ENCODE measurements at places on chromosomes 1 and 21.

GRCh38 chr1:197017558-197018146 is 40.3 kb downstream of the CFHR5 start:
- DNase-seq, result no peak

- DNase-seq, result no peak
Measured at GRCh38 chr1:242245255-242245654, 246.4 kb upstream of the MAP1LC3C start.

GRCh38 chr21:21231913-21232312 is 233.7 kb downstream of the NCAM2 start:
- DNase-seq, result no peak

GRCh38 chr1:11571906-11572616 is 82.2 kb downstream of the FBXO2 start:
- peak; percentile 23 for DNase-seq

DNA sequence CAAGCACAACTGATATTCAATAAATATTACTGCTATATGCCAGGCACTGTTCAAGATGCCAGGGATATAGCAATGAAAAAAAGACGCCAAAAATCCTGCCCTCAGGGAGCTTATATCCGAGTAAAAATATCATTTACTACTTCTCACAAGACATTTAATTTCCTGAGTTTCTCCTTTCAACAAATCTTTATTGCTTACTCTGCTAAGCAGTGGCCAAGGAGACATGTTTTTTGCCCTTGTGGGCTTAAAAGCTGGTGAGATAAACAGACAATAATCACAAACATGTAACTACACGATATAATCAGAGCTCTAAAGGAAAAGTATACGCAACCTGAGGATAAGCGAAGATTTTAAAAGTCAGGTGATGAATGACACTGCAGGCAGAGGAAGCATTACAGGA is 19.5 kb downstream of the TGFBR3 start:
- no peak for DNase-seq

DNA sequence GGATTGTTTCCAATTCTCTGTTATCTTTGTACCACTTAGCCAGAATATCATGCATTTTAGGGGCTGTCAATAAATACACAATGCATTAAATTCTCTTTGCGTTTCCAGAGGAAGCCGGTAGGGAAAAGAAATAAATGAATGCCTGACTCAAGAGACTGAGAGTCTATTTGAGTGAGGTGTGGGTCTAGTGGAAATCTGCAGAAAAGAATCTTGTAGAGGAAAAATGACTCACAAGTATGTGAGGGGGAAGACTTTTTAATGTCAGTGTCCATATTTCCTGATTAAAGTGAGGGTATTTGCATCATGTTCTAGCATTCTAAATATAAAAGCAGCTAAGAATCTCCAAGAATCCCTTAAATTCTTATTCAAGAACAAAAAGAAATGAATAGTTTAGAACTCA is 271.1 kb downstream of the PTPRC start:
- no peak for DNase-seq

- DNase-seq, result no peak
Measured at GRCh38 chr1:201456499-201457309, 12.3 kb downstream of the PHLDA3 start.

DNA sequence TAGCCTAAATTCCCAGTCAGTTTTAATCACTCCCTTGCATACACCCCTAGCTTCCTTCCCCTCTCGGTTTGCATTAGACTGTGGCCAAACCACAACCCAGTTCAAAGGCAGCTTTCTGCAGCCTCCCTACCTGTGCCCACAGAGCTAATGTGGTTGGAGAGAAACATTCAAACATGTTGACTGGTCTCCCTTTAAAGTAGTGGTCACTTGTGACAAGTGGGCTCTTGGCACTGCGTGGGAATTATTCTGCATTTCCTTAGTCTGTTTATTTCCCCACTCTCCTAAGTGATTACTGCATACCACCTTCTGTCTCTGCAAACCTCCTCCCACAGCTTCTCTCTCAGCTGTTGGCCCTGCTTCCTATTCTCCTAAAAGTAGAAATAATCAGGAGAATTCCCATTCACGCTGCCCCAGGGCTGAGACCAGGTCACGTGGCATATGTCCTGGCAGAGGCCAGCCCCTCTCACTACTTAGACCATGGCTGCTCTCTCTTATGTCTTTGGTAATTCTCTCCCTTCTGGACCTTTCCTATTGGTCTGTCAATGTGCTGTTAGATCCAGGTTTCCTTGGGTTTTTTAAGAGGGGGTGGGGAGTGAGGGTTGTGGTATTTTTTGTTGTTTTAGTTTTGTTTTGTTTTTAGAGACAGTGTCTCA is 38.4 kb upstream of the CD101 start:
- no peak for DNase-seq

DNA sequence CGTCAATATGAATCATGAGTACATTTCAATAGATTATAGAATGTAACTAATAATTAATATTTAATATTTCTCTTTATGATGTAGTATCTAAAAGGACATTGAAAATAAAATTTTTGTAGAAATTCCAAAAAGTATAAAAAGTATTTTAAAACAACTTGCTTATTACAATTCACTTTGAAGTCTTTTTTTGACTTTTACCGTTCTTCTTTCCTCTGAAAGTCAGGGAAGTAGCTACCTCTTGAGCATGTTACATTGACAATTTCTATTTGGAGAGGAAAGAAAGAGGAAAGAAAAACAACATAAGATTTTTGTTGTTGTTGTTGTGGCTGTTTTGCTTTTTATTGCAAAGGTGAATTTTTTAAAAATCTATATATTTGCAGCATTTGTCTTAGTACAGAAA is 1.3 kb downstream of the PTPRC start:
- no peak for DNase-seq
